Foreskin fibroblast (primary cell): ENCODE measurements at places on chromosomes 3 and 15.

GRCh38 chr3:72187131-72187530 lies 402.2 kb upstream of the PROK2 start:
- DNase-seq = no peak

DNA sequence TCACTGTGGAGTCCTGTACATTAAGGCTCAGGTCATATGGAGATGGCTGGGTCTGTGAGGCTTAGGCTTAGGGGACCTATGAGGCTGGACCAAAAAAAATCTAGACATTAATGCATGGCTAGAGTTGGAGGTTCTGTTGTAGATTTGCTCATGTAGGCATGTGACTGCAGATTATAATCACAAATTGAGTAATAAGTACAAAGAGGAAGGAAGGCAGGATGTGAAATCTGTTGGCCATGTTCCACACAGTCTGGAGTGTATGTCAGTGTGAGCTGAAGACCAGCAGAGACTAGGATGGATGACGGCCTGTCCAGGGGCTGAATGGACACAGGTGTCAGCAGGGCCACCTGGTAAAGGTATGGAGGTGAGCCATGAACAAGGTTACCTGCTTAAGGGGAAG lies at the start of gene ST3GAL6:
ST3GAL6 (plus strand) TSS at position 265 of the 400 bp plus-strand sequence. CDS start 5,101 bp downstream, outside the sequence.
- DNase-seq = no peak

- DNase-seq = no peak
Observed at GRCh38 chr3:153334558-153334957, 172.5 kb downstream of the RAP2B start.

DNA sequence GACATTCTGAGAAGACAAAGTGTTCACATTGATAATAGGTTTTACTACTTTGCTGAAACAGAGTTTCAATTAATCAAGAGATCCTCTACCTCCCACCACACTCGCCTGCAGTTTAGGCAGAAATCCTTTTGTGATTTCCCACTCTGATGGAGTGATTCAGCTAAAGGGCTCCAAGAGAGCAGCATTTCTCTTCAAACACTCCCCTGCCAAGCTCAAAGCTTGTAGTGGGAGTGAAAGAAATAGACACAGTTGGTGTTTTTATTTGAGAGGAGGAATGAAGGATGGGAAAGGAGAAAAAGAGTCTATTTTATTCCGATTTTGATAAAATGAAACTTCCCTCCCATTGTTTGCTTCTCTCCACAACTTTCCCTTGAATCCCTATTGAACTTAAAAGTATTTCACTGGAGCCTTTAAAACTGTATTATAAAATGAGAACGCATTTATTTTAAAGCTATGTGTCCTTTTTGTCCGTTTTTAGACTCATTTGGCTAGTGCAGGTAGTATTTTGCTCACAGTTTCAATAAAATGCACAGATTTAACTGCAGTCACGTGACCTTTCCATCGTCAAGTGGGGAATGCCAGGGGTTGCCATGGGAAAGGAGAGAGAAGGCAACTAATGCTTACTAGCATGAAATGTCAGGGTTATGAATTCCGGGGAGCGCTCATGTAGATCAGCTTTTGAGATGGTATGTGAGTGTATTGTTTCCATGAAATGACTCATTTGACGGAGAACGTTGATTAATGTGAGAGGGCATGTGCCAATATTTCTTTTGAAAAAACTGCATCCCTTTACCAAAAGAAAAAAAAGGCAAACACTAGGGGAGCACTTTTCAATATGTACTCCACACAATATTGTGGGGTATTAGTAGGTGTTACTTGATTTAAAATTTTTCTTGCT lies 7.7 kb upstream of the OSBPL11 start:
- DNase-seq = no peak

- DNase-seq = no peak
Observed at GRCh38 chr3:188119846-188120245, 34.1 kb upstream of the LPP start.

DNA sequence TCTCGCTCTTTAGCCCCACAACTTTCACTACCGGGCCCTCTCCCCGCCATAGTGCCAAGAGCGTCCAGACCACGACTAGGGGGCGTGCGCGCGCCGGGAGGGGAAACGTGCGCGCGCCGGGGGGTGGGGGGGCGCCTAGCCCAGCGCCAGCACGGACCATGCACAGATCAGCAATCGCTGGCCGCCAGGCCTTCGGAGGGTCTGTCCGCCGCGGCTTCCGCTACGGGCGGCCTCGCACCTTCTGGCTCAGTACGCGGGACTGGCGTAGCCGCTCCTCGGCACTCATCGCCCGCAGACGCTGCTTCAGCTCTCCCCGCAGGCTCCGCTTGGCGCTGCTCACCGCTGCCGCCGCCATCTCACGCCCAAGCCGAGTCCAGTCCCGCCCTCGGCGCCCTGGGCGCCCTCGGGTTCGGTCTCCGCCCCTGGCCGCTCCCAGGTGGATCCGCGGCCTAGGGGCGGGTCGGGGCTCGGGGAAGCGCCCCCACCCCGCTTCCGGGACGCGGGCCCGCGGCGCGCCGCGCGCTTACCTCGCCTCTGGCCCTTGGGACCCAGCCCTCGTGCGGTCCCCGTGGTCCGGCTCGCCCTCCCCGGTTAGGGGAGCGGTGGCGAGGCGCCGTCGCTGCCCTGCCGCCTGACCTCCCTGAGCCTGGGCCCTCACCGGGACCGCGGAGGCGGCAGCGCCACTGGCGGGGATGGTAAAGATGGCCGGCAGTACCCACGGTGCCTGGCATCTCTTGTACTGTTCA lies at the start of gene MTHFS:
MTHFS (minus strand) TSS at position 381 of the 746 bp plus-strand sequence; CDS start at position 355, 26 bp downstream.
- DNase-seq = peak; percentile 90

GRCh38 chr3:72181251-72181650 lies 396.3 kb upstream of the PROK2 start:
- no peak for DNase-seq

DNA sequence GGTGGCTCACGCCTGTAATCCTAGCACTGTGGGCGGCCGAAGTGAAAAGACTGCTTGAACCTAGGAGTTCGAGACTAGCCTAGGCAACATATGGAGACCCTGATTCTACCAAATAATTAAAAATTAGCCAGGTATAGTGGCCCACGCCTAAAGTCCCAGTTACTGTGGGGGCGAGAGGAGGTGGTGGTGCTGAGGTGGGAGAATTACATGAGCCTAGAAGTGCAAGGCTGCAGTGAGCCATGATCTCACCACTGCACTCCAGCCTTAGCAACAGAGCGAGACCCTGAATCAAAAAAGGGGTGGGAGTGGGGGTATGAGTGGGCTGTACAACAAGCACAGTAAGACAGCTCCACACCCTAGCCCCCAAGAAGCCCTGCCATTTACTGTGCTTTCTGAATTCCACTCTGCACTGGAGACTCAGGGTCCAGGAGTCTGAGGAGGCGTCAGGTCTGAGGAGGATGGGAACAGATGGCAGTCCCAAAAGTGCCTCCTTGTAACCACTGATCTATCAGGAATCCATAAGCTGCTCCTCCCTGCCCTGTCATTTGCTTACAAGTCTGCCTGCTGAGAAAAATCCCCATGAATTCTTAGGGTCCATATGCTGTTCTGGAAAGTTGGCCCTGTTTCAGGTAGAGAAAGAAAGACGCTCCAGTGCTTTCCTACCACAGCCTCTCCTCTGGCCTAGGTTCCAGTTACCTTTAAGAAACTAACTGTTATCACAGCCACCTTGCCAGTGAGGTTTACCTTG lies 171.1 kb downstream of the MAGI1 start:
- DNase-seq = no peak

GRCh38 chr15:87736401-87736800 lies 520.1 kb downstream of the NTRK3 start:
- peak; percentile 10 for DNase-seq

DNA sequence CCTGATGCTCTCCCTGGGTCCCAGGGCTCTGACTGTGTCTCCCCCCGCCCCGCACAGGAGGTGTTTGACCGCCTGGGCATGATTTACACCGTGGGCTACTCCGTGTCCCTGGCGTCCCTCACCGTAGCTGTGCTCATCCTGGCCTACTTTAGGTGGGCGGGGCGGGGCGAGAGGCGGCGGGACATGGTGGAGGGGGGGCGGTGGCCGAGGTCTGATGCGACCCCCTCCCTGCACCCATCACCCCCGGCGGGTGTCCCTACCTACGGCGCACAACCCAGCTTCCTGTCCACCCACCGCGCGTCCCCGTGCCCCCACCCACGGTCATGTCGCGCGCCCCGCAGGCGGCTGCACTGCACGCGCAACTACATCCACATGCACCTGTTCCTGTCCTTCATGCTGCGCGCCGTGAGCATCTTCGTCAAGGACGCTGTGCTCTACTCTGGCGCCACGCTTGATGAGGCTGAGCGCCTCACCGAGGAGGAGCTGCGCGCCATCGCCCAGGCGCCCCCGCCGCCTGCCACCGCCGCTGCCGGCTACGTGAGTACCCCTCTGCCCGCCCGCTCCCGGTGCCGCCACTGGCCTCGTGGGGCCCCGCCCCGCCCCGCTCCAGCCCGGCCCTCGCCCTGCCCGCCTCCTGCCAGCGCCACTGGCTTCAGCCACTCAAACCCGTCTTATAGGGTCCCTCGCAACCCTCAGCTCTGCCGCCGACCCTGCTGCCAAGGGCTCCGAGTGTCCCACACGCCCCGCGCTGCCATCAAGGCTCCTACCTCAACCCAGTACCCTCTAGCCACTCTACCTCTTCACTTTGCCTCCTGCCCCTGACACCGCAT lies 21.0 kb downstream of the PTH1R start:
- DNase-seq = no peak

- DNase-seq = no peak
Observed at GRCh38 chr3:179672918-179673317, 20.1 kb downstream of the USP13 start.

- DNase-seq = no peak
Observed at GRCh38 chr3:50587806-50588758, 18.8 kb downstream of the HEMK1 start.

GRCh38 chr3:127887321-127887720 lies 27.7 kb upstream of the KBTBD12 start:
- DNase-seq = no peak

DNA sequence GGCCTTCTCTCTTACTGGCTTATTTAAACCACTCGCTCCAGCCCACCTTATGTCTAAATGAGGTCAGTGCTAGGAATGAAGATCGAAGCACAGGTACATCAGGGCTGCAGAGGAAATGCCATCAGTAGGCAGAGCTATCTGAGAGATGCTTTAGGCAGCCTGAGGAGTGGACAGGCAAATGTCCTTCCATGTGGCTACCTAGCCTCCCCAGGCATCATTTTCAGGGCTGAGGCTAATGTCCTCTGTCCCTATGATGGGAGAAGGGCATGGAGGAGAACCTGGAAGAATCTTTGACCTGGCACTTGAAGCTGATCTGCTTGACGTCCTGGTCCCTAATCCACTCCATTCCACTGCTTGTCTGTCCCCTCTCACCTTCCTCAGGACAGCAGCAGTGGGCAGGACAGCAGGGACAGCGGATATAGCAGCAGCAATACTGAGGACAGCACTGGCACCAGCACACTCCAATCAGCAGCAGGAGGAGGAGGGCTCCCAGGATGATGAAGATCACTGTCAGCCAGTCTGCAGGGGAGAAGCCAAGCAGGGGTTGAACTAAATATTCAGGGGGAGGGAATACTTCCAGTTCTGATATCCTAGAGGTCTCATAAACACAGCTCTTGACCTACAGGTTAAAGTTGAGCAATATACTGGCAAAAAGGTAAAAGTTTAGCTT lies 21.0 kb downstream of the ILDR1 start:
- DNase-seq = no peak

DNA sequence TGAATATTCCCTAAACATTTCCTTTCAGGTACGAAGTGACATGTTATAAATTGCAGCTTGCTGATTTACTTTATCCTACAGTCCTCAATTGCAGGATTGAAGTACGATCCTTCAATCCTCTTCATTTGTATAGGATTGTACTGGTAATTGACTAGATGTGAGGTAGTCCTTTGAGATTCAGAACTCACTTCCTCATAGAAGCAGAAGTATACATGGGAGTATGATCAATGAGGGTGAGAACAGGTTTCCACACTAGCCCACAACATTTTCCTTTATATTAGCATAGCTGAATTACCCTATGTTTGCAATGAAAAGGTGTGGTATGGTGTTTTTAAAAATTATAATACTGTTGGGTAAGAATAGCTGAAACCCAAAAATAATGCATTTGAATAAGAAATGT lies 160.0 kb upstream of the UMPS start:
- no peak for DNase-seq

DNA sequence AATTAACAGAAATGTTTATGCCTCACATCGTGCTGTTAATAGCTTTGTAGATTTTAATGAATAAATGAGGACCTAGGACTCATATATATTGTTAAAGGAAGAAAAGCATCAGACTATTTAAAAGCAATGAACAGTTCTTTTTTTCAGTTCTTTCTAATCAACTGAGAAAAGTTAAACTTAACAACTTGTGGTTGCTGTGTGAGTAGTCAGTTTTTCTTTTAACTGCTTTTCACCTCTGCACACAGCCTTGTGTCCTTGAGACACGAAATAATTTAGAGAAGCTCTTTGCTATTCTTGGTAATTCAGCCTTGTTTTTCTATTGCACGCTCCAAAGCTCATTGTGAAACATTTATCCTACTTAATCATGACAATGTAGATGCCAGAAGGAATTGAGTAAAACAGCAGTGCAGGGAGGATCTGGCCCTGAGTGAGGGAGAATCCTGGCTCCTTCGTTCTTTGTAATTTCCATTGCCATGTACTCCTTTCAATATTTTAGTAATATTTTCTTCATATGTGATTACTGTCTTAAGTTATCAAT lies 499.0 kb downstream of the PYDC2 start:
- DNase-seq = no peak

GRCh38 chr3:133197619-133198018 lies 159.4 kb downstream of the TMEM108 start:
- DNase-seq = no peak

DNA sequence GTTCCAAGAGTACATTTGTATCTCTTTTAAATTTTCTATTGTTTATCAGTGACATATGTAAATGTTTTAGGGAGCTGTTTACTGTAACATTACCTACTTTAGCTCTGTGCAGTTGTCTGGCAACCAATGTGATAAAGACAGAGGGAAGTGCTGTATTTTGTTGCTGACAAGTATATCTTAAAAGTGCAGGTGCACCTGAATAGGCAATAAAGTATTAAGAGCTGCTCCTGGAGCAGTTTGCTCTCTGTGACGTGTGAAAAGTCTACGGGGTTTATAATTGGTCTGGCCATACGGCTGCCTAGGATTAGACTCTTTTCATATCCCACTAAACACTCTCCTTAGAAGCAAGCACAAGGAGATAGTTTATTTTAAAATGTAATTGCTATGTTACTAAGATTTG lies 178.3 kb downstream of the IGF1R start:
- DNase-seq = no peak

GRCh38 chr3:165459111-165459510 lies 262.9 kb upstream of the SLITRK3 start:
- DNase-seq = no peak

DNA sequence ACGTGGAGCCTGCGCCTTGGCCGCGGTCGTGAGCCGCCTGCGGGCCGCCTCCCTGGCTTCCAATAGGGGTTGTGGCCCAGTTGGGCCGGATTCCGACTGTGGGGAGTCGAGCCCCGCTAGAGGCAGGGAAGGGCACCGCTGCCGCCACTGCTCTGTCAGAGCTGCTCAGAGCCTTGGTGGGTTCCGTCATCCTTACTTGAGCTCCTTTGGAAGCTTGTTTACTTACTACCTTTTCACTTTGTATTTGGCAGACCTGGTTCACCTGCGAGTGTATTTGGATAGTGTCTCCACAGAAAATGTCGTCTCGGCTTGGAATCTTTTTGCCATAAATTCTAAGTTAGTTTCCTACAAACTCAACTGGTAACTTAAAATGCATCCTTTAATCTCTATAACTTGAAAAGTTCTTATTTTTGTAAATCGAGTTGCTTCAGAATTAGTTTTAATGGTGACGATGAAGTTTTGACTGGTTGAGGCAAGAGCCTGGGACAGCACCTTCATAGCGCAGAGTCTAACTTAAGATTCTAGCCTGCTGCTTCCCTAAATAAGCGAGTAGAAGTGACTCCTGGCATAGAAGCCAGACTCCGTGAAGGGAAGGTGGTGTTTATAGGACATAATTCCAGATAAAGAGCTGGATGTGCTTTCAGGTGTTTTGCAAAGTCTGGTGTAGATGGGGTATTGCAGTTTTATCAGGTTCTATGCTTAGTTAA lies 800 bp downstream of the DAG1 start:
- peak; percentile 39 for DNase-seq
